GM12892 (cell line): ENCODE measurements at places on chromosomes 12 and 14.

DNA sequence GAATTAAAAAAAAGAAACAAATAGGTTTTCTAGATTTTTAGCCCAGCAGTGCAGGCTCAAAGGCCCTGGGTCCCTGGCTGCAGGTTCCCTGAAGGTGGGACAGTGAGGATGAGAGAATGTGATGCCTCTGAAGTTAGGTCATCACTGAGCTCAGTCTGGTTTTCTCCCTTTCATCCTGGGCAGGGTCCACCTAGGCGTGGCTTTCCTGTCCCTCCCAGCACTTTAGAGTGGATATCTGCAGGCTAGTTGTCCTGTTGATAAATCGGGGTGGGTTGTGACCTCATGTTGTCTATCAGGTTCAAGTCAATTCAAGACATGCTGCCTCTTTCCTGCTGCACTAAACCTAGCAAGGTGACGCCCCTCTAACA lies 60.9 kb downstream of the MAP1LC3B2 start:
- no peak for DNase-seq

GRCh38 chr14:88838015-88838414 lies 13.6 kb downstream of the TTC8 start:
- no peak for DNase-seq

DNA sequence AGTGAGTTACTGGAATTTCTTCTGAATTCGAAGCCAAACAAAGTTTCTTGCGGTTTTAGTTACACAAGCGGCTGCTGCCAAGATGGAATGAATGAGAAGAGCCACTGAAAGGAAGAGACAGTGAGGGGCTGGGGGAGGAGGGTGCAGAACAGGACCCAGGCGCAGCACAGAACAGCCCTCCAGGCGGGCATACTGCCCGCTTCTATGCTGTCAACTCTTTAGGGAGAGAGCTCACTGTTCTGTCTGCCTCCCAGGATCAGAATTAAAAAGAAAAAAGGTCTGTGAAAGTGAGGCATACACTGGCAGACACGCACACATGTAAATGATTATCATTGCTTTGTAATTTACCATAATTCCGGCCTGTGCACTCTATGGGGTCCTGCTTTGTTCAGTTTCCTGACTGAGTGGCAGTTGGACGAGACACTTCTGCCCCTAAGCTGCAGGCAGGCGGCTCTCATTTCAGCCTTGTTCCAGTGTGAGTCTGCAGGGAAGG lies 231.6 kb downstream of the CACNA1C start:
- no peak for DNase-seq

- DNase-seq, result no peak
Measured at GRCh38 chr14:100898935-100899883, 4.3 kb downstream of the RTL1 start.

DNA sequence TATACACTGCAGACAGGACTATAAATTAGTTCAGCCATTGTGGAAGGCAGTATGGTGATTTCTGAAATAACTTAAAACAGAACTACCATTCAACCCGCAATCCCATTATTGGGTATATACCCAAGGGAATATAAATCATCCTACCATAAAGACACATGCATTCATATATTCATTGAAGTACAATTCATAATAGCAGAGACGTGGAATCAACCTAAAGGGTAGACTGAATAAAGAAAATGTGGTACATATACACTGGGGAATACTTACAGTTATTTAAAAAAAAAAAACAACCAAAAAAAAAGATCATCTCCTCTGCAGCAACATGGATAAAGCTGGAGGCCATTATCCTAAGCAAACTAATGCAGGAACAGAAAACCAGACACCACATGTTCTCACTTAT lies 473.9 kb downstream of the TRHDE start:
- DNase-seq, result no peak

- DNase-seq, result no peak
Measured at GRCh38 chr12:115964626-115965025, 312.9 kb downstream of the MED13L start.

GRCh38 chr12:50099302-50100008 lies 4.4 kb upstream of the GPD1 start:
- DNase-seq, result no peak

DNA sequence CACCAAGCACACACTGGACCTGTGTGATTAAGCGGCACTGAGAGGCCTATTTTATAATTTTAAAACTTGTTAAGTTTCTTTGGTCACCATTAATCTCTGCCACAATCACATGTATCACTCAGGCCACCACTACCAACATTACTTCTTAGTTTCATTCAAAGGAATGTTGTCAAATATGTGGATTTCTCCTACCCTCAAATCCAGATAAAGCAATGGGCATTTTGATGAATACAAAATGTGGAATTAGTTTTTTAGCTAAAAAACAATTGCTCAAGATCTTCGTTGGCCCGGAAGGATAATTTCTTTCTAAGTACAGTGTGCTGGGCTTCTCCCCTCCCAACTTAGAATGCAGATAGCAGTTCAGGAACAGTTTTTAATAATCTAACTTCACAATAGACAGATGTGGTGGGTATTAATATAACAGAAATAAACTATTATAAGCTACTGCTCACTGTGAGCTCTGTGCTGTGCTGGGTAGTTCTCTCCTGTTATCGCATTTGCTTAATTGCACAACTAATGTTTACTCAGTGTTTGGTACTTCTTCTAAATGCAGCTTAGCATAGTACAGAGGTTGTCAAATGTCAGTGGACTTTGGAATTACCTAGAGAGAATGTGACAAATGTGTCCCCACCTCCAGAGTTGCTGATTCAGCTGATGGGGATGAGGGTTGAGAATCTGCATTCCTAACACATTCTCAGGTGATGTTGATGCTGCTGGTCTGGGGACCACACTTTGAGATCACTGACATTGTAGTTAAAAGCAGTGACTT lies 266.7 kb upstream of the AMIGO2 start:
- DNase-seq, result no peak

GRCh38 chr14:69320581-69321365 lies 60.8 kb downstream of the GALNT16 start:
- no peak for DNase-seq

GRCh38 chr12:107302649-107303341 lies 209.4 kb upstream of the CRY1 start:
- no peak for DNase-seq

GRCh38 chr12:117587631-117588287 lies 226.3 kb upstream of the NOS1 start:
- peak; percentile 29 for DNase-seq

DNA sequence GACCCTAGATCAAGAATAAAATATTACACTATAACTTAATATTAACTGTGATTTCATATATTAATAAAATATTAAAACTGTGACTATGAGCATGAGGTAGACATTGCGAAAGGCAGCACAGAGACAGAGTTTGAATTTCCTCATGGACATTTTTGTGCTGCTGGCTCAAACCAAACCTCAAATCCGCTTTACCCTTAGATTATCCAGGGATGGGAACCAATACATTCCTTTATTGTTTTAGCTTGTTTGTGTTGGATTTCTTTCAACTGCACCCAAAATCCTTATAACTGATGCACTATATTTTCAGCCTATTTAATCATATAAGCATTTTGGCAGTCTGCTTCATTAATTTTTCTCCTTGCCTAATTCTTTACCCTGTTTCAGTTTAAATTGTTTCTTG lies 436.7 kb downstream of the ATP23 start:
- DNase-seq, result no peak

DNA sequence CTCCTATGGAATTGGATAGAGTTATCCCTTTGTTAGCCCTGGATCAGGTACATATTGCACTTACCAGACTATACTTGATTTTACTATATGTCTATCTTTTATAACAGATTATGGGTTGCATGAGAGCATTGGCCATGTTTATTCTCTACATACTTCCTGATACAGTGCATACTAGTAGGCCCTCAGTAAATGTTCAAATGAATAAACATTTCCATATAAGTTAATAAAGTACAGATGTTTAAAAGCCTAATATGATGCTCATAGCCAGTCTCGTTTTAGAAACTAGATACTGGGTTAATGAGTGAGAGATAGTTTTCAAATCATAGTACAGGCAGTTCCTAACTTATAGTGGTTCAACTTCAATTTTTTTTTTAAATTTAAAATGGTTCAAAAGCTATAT lies 39.5 kb upstream of the TOMM20L start:
- DNase-seq, result no peak

- DNase-seq, result no peak
Measured at GRCh38 chr12:29278673-29279420, 102.1 kb downstream of the ERGIC2 start.

DNA sequence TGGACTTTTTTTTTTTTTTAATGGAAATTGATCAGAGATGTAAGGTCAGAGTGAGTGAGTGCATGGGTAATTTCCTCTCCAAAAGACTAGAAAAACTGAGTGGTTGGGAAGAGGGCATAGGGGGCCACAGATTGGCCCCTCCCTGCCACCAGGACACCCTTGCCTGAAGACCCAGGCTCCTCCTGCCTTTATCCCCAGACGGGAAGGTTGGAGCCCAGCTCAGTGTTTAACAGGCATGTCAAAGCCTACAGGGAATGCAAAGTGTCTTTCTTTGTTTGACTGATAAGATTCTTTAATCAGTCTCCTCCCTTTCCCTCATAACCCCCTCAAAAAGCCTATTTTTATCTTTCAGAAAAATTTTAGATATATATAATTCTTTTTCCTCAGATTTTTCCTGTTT lies 50.3 kb downstream of the IRAK3 start:
- DNase-seq, result no peak

DNA sequence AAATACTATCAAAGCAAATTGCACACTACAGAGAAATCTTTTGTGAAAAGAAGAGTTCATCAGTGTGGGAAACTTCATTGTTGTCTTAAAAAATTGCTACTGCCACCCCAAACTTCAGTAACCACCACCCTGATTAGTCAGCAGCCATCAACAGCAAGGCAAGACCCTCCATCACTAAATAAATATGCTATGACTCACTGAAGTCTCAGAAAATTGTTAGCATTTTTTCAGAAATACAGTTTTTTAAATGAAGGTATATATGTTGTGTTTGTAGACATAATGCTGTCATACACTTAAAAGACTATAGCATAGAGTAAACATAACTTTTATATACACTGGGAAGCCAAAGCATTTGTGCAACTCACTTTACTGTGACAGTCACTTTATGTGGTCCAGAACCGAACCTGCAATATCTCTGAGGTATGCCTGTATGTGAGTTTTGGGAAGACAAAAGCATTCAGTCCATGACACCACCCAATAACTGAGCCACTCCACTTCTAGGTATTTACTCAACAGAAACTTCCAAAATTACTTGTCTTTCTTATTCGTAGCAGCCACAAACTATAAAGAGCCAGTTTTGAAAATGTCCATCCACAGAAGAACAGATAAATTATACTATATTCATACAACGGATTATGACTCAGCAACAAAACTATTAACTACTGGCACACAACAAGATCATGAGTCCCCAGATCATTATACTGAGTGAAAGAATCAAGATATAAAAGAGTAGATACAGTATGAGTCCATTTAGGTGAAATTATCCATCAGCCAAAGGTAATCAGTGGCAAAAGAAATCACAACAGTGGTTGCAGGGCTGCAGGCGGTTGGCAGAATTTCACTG lies 649.6 kb downstream of the BCL11B start:
- DNase-seq, result no peak

- no peak for DNase-seq
Measured at GRCh38 chr12:119710374-119710964, 42.5 kb downstream of the PRKAB1 start.
